Body of pancreas (tissue), 4 donors: ENCODE measurements at places on chromosomes 13 and 19. TPM values are rescaled to one million over a fixed set of nuclear protein-coding genes. Genes with fewer than 3 reads are reported as not detected.

The KLK7 gene
- total RNA-seq: 4.2 TPM

The MBD3L2 gene
- not detected for total RNA-seq

- no peak for DNase-seq
Observed at GRCh38 chr19:33821871-33822270, 25.2 kb downstream of the KCTD15 start.

DNA sequence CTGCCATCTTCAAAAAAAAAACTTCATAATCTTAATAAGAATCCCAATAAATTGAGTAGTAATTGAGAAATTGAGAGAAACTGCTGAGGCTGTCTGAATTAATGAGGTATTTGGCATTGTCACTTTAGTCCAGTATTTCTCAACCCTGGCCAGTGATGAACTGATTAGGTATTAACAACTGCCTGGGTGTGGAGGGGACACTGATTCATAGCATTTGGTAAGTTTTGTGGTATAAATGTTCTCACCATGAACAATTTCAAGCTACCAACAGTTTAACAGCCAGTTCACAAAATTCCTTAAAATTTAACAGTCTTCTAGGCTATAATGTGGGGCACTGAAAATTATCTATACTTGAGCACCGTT lies 18.3 kb downstream of the GPC6 start:
- DNase-seq: no peak

- DNase-seq: no peak
Observed at GRCh38 chr19:16002406-16003384, 53.9 kb downstream of the OR10H4 start.

The ZNF653 gene
- total RNA-seq: 9.6 TPM

- no peak for DNase-seq
Observed at GRCh38 chr13:87942205-87942604, 271.0 kb downstream of the SLITRK5 start.

The KIR2DL3 gene
- not detected for total RNA-seq

The HSD17B14 gene
- 2.1 TPM for total RNA-seq

- no peak for DNase-seq
Observed at GRCh38 chr19:46639358-46640182, 3.6 kb upstream of the GNG8 start.

GRCh38 chr19:49224879-49225278 lies 67.3 kb downstream of the TRPM4 start:
- peak; percentile 66 for DNase-seq

- no peak for DNase-seq
Observed at GRCh38 chr19:4508698-4509097, 9.6 kb downstream of the PLIN4 start.

DNA sequence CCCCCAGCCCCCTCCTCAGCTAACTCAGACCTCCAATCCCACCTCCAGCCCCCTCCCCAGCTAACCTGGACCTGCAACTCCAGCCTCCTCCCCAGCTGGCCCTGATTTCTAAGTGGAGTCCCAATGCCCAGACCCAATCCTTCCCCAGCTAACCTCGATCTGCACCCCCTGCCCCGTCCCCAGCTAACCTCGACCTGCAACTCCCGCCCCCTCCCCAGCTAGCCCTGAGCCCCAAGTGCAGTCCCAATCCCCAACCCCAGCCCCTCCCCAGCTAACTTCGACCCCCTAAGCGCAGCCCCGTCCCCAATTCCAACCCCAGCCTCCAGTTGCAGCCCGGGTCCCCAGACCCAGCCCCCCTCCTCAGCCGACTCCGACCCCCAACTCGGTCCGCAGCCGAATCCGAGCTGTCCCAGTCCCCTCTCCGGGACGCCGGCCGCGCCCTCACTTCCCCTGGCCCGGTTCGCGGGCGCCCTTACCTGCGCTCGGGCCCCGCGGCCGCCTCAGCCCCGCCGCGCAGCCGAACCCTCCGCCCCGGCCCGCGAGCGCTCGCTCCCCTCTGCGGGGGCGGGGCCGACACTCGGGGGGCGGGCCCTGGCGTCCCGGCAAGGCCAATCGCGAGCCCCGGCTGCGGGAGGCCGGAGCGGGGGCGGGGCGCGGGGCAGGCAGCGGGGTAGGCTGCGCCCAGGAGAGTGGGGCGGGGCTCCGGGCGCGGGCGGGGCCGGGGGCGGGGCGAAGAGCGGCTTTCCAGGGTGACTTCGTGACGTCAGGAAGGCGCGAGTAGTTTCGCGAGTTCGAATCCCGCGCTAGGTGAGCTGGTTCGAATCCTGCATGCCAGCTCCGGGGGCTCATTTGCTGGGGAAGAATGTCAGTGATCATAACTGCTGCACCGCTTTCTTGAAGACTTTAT lies at the start of gene GNG7:
Gene GNG7 (minus strand): TSS at position 525 of the 907 bp plus-strand sequence. CDS start 182,006 bp downstream, outside the sequence.
- DNase-seq: peak; percentile 97

The CCL25 gene
- total RNA-seq: not detected
